Activated CD4-positive, CD25-positive, alpha-beta regulatory T cell treated with anti-CD3 and anti-CD28 coated beads, Interleukin-2, amount 50 U/mL, for 72 hours (primary cell): ENCODE measurements at places on chromosomes 16 and 17.
A peak's percentile ranks its signal among the peaks of the same experiment; 100 is the strongest.

DNA sequence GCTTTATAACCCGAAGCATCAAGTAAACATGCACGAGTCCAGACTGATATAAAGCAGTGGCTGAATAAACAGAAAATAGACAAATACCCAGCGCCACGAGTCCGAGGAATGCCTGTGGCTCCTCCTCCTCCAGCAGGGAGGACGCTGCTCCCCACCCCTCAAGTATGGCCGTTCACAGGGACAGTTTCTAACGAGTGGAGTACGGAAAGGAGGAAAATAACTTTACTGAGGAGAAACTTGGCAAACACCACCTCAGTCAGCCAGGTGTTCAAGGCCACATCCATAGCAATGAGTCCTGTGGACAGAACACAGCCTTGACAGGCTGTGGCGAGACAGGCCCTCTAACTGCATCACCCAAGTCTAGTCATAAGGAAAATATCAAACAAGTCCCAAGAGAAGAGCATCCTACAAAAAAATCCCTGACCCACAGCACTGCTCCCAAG, 9.2 kb downstream of the ZDHHC7 start:
- DNase-seq = no peak

- DNase-seq = no peak
These were observed 62.4 kb downstream of the BAIAP2 start for GRCh38 chr17:81097134-81097942.

DNA sequence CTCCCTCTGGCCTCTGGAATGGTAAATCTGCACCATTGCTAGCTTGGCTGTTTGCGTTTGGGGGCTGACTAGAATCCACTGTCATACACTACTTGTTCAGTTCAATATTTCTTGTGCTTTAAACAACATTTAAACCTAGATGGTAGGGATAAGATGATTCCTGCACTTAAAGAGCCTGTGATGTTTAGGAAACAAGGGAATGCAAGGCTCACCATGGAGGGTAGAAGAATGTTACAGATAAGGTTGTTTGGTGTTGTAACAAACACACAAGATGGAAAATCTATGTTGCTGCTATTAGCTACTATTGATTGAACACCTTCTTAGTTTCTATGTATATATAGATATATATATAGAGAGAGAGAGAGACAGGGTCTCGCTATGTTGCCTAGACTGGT, 31.4 kb downstream of the YPEL2 start:
- DNase-seq = no peak

DNA sequence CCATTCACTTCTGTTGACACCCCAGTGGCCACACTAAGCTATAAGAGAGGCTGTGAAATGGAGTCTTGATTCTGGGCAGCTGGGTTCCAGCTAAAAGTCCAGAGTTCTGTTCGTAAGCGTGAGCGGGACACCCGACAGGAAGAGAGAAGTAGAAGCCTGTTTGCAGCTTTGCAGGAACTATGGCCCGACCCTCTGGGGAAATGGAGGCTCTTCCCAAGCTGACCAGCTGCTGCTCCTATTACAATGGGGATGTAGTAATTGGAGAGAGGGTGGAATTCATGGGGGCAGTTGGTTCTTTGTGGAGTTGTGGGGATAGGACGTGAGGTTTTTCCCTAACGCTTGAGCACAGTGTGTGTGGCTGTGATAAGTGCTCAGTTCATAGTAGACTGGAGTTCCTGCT, 28.4 kb downstream of the UBALD1 start:
- no peak for DNase-seq

- no peak for DNase-seq
These were observed 26.7 kb downstream of the FA2H start for GRCh38 chr16:74747716-74748615.

- DNase-seq = no peak
These were observed 67.9 kb downstream of the ZZEF1 start for GRCh38 chr17:4074831-4075495.

DNA sequence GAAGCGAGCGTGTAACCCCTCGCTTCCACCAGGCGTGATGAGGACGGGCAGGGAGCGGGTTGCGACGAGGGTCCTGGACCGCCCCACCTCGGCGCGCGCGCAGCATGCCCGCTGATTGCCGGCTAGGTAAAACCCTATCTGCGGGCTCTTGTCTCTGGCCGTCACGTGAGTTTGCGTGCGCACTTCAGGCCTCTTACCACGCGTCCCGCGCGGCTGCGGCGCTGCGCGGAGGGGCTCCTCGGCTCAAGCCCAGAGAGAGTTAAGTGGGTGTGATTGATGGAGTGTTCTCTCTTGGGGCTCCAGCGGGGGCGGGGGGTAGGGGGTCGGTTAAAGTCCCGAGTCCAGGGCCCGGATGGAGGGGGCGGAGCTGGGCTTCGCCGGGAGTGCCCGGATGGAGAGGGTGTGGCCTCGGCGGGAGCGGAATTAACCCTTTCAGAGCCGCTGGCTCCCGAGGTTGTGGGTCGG, 7.9 kb downstream of the KDM6B start:
- peak; percentile 83 for DNase-seq

DNA sequence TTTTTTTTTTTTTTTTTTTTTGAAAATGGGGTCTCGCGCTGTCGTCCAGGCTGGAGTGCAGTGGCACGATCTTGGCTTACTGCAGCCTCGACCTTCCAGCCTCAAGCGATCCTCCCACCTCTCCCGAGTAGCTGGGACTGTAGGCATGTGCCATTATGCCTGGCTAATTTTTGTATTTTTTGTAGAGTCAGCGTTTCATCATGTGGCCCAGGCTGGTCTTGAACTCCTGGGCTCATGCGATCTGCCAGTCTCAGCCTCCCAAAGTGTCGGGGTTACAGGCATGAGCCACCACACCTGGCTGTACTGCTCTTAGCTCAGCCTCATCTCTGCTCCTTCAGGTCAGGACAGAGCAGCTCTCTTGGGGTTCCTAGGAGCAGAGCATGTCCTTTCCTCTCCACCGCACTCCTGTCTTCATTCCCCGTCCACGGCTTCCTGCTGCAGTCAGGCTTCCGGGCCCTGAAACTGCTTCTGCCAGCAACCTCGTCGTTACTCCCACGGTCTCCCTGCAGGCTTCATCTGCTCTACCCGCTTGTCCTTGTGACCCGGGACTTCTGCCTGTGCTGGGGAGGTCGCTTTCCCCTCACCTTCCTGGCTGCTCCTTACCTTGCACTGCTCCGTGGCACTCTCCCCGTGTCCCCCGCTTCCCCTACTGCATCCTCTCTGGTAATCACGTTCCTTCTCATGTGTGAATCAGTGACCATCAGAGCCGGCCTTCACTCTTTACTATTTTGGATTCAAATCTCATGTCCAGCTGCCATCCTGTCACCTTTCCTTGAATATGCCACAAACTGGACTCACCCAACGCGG, 38.0 kb downstream of the PRMT7 start:
- no peak for DNase-seq

GRCh38 chr17:10067446-10068143, 130.8 kb downstream of the GAS7 start:
- no peak for DNase-seq

- no peak for DNase-seq
These were observed 22.9 kb downstream of the IKZF3 start for GRCh38 chr17:39841134-39841683.

DNA sequence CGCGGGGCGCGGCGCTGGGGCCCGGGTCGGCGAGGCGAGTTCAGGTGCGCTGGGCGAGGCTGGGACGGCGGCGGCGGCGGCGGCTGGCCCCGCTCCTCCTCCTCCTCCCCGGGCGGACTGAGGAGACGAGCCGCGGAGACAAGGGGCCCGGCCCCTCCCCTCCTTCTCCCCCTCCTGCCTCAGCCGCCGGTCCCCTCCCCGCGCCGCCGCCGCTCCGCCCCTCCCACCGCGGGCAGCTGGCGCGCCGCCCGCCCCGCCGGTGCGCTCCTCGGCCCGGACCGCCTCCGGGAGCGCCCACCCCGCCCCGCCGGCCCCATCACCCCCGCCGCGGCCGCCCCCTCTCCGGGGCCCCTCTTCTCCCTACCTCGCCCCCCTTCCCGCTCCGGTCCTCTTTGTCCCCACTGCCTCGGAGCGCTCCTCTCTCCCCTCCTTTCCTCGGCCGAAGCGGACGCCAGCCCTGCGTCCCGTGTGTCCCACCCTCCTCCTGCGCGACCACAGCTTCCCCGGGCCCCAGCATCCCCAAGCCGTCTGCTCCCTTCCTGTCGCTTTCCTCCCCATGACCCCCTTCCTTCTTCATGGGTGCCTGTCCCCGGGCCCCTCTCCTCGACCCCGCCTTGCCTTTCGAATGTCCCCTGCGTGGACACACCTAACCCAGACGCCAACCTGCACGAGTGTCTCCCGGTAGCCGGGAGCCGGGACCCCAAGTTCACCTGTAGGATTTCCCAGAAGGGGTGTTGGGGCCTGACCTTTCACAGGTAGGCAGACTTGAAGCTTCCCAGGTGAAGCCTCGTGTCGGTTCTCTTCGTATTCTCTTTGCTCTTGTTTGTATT, at the start of gene TOX3:
Gene TOX3 (minus strand): TSS at position 140 of the 830 bp plus-strand sequence. CDS start 420 bp downstream, outside the sequence.
- no peak for DNase-seq

DNA sequence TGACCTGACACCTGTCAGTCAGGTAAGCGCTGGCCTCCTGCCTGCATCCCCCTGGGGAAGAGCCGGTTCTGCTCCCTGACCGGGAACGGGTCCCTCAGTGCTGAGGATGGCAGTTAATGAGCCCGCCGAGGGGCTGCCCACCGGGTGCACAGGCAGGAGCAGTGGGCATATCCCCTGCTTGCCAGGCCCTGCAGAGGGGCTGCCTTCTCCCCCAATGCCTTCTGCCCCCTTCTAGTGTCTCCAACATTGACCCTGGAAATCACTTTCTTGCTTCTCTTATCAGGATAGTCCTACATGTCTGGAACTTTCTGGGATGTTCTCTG, 388.5 kb downstream of the SEC14L1 start:
- no peak for DNase-seq

GRCh38 chr16:31201582-31202413, 762 bp downstream of the PYCARD start:
- peak; percentile 53 for DNase-seq

GRCh38 chr17:2822358-2822757, 26.1 kb downstream of the RAP1GAP2 start:
- no peak for DNase-seq

GRCh38 chr17:50903604-50904517, 37.7 kb upstream of the TOB1 start:
- DNase-seq = no peak

DNA sequence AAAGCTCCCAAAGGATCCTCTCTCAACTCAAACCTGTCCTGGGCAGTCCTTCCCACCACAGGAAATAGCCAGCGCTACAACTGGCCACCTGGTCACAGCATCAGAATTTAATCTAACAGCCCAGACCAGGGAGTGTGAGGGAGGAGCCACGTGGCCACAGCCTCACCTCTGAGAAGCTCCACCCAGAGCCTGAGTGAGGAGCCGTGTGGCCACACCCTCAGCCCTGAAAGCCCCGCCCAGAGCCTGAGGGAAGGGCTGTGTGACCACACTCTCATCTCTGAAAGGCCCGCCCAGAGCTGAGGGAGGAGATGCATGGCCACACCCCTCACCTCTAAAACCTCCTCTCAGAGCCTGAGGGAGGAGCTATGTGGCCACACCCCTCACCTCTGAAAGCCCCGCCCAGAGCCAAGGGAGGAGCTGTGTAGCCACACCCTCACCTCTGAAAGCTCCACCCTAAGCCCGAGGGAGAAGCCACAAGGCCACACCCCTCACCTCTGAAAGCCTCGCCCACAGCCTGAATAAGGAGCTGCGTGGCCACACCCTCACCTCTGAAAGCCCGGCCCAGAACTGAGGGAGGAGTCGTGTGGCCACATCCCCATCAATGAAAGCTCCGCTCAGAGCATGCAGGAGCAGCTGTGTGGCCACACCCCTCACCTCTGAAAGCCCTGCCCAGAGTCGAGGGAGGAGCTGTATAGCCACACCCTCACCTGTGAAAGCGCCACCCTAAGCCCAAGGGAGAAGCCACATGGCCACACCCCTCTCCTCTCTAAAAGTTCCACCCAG, 28.6 kb downstream of the SLC38A8 start:
- DNase-seq = peak; percentile 65

DNA sequence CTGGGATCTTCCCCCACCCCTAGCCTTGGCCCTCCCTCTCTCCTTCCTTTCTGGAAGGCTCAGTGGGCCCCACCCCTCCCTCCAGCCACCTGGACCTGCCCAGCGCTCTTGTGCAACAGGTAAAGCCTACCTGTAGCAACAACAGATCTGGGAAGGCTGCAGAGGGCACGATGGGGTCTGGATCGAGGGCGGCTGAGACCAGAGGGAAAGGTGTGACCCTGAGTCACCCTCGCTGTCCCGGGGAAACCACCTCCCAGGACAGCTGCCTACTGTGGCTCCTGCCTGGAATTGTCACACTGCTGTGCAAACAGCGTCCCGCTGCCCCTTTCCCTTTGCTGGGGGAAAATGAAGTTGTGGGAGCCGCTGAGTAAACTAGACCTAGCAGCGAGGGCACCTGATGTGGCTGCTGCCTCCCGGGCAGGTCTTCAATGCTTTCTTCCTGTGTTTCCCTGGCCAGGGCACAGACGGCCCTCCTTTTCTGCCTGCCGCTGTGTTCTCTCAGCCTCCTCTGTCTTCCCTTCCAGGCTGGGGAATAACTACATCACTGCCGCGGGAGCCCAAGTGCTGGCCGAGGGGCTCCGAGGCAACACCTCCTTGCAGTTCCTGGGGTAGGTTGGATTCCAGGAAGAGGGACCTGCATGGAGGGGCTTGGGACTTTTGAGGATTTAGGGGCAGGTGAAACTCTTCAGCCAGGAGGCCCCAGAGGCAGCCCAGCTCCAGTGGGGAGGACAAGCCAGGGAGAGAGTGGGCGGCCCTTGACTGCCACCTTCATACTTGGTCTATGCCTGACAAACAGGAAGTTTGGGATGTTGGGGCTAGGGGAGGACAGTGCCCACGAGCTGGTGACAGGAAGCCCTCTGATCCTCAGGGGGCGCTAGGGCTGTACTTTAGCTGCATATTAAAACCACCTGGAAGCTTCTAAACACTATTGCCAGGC, 22.2 kb upstream of the CYLD start:
- no peak for DNase-seq

- no peak for DNase-seq
These were observed 27.1 kb upstream of the DBNDD1 start for GRCh38 chr16:90046122-90046970.

GRCh38 chr17:56540836-56541235, 52.7 kb upstream of the NOG start:
- DNase-seq = no peak

DNA sequence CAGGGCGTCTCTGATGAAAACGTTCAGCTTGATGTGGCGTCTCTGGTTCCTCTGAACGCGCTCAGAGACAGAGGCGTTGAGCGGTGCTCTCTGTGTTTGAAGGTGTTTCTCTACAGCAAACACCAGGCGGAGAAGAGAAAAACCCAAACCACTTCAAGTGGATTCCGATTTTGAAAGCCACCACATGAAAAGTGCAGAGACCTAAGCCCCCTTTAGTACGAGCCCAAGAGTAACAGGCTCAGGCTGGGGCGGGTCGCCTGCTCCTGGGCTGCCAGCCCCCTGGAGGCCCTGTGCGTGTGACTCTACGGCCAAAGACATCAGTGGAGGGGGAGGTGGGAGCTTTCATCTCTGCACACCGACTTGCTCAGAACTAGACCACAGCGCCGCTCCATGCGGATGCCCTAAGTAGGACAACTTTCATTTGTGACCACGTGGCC, 328.4 kb downstream of the MAF start:
- peak; percentile 62 for DNase-seq

GRCh38 chr16:14608604-14609003, 21.5 kb downstream of the PARN start:
- DNase-seq = no peak

DNA sequence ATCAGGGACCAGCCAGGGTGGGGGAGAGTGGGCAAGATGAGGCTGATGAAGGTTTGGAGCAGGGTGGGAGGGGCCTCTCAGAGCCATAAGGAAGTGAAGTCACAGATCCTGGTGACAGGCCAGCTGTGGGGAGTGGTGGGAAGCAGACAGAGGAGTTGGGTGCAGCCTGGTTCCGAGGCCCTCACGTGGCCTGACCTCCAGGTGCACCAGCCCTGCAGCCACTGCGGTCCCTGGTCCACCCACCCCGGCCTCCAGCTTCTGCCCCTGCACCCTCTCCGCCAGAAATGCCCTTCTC, 3.9 kb upstream of the ZFPM1 start:
- no peak for DNase-seq
